ENCODE measurements at places on chromosomes 7 and 10. TPM values are rescaled to one million over a fixed set of nuclear protein-coding genes. Genes with fewer than 3 reads are reported as not detected.

DNA sequence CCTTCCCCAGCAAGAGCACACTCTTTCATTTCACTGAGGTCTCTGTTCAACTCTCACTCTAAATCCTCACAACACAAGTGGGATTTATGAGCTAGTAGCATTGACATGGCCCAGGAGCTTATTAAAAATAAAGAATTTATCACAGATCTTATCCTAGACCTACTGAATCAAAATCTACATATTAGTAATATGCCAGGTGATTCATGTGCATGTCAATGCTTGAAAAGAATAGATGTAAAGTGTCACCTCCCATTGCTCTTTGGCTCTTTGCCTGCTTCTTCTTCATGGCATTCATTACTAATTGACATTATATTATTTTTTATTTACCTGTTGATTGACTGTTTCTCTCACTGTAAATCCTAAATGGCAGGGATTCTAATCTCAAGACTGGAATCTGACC, 459.2 kb upstream of the LRRTM3 start:
- no peak overlapping the region for H3K27ac ChIP-seq
- H3K27me3 ChIP-seq = no peaks in the 10 kb centered on the region
- no peaks in the 10 kb centered on the region for H3K36me3 ChIP-seq
- H3K4me3 ChIP-seq = no peak overlapping the region
- no peak for DNase-seq
- no peaks in the 10 kb centered on the region for H3K4me1 ChIP-seq

- H3K36me3 ChIP-seq = no peaks in the 10 kb centered on the region
- no peaks in the 10 kb centered on the region for H3K4me1 ChIP-seq
- no peak for DNase-seq
- H3K27ac ChIP-seq = no peak overlapping the region
- no peaks in the 10 kb centered on the region for H3K27me3 ChIP-seq
Observed at GRCh38 chr10:21715531-21716195, 181.6 kb downstream of the MLLT10 start.

GRCh38 chr10:98339799-98340198, 71.8 kb upstream of the LOXL4 start:
- H3K36me3 ChIP-seq = no peaks in the 10 kb centered on the region
- DNase-seq = no peak
- no peaks in the 10 kb centered on the region for H3K27me3 ChIP-seq
- H3K27ac ChIP-seq = no peak overlapping the region
- H3K4me3 ChIP-seq = no peak overlapping the region

GRCh38 chr7:105016068-105016708, 2.2 kb downstream of the KMT2E start:
- H3K27ac ChIP-seq = peak overlapping the region; percentile 24
- H3K4me1 ChIP-seq = peaks cover 6% of the 10 kb centered on the region
- H3K36me3 ChIP-seq = no peaks in the 10 kb centered on the region

DNA sequence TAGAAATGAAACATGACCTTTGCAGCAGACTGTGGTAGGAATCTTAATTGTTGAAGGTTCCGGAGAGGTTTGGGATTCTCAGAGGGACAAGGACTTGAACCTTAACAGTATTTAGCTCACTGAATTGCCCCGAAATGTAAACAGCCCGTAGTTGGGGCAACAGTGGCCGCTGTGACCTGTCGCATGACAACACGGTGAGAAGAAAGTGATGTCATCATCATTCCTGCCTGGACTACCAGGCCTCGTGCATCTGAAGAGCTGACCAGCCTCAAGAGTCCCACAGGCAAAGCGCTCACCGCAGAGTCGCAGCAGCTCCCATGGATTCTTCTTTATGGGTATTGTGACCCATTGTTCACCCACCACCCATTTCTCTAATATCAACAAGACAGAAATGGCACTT, 250.6 kb downstream of the KLF6 start:
- no peak for DNase-seq
- H3K36me3 ChIP-seq = no peaks in the 10 kb centered on the region
- H3K4me1 ChIP-seq = peaks cover 2% of the 10 kb centered on the region
- H3K27ac ChIP-seq = no peak overlapping the region

DNA sequence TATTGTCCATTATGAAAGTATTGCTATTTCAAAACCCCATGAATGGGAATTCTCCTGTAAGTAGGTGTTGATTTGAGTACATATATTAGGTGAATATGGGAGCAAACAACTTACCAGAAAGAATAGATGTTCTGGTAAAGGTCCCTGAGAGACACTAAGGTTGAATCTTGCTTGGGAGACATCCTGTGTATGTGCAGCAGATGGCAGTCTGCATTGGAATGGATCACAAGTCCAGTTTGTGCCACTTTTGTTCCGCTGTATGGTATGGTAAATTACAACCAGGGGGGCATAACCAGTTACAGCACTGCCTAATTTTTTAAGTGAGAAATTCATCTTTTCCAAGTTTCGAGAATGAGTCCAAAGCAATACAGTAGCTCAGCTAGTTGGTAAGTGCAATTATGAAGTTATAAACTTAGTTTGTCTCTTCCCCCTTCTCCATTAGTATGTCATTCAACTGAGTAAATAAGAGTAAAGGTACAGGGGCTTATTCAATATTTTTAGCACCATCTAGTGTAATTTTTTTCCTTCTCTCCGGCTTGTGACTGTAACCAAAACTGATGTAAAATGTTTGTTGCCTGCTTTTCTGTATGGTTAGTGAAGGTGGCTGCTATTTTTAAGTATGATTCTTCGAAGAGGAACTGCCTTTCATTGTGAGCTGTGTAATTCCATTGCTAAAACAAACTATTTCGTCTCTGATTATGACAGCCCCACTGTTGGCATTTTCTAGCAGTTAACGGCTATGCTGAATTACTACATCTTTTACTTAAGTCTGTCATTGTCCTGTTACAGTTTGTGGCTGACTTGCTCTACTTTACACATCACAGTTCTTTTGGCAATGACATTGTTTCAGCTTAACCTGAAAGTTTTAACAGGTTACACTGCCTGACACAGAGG, 2.8 kb downstream of the MCU start:
- no peaks in the 10 kb centered on the region for H3K36me3 ChIP-seq
- peak; percentile 58 for DNase-seq
- no peaks in the 10 kb centered on the region for H3K27me3 ChIP-seq
- H3K4me1 ChIP-seq = no peaks in the 10 kb centered on the region
- H3K4me3 ChIP-seq = no peak overlapping the region

MINDY4 gene
- polyA plus RNA-seq = 0.27 TPM

ANKRD7 gene
- 0.38 TPM for polyA plus RNA-seq

LIPJ gene
- not detected for polyA plus RNA-seq

MSMB gene
- polyA plus RNA-seq = not detected

Measured in small intestine (tissue), 16 donors.